ENCODE measurements at places on chromosomes 16 and 17.

- DNase-seq = no peak
Measured at GRCh38 chr17:66527335-66527734, 224.9 kb downstream of the PRKCA start.

- no peak for DNase-seq
Measured at GRCh38 chr16:1775846-1776671, 3.1 kb upstream of the MRPS34 start.

GRCh38 chr17:77555741-77556291 is 402.7 kb upstream of the TNRC6C start:
- no peak for DNase-seq

GRCh38 chr17:81631482-81631881 is 5.4 kb downstream of the NPLOC4 start:
- no peak for DNase-seq

DNA sequence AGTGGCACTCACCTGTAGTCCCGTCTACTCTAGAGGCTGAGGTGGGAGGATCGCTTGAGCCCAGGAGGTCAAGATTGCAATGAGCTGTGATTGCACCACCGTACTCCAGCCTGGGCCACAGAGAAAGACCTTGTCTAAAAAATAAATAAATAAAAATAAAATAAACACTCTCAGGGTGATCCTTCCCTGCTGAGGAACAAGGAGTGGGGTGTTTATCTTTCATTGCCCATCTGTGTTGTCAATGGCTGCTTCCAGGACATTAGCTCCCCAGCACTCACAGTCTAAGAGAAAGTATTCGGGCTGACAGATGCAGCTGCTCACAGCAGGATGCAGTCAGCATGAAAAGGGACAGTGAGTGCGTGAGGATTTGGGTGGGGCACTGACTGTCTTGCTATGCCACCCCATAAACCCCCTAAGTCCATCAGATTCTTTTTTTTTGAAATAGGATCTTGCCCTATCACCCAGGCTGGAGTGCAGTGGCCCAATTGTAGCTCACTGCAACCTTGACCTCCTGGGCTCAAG is 31.3 kb upstream of the RBBP6 start:
- no peak for DNase-seq
